ENCODE measurements at places on chromosomes 2 and 18.

DNA sequence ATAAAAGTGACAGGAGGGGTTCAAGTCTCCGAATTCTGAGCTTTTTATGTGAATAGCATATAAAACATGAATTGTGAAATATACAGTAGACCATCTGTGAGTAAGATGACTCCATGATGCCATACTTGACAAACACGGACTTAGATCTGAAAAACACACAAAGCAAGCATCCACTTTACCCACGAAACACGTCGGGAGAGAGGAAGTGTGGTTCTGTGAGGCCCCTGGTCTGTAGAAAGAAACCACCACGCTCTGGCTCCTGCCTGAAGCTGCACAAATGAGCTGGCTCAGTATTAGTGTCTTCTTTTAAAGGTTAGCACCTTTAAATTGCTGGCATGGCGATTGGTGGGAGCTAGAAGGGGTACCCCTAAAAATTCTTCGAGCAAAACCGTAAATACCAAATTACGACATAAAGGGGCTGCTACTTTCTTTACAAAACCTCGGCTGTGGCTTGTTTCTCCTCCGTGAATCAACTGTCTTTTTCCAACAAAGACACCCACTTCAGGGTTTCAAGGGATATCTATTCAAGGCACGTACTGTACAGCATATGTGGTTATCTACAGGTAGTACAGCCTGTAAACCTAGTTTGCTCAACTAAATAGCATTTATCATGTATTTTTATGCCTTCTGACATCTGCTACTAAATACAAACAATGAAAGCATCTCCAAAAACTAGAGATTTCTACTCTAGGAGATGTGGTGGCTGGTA lies 70.9 kb downstream of the AFF3 start:
- no peak for DNase-seq

GRCh38 chr18:78247615-78248289 lies 731.9 kb upstream of the SALL3 start:
- DNase-seq = no peak

DNA sequence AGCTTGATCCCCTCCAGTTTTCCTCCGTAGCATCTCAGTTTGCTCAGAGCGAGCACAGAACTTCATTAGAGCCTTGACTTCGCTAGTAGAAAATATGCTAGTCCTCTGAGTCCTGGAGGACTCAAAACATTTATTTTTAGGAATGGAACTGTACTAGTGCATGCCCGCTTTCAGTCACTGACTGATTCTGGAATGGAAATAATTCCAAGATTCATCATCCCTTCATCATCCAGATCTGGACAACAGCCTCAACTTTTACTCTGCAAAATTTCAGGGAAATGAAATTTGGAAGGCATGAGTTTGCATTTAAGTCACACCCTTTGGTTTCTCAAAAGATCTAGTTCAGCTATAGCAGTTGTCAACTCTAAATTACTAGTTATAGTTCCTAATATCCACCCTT lies 304.6 kb downstream of the XIRP2 start:
- no peak for DNase-seq

GRCh38 chr2:155203178-155203577 lies 504.7 kb downstream of the KCNJ3 start:
- DNase-seq = no peak

GRCh38 chr2:169362118-169362893 lies at the start of gene LRP2:
Gene LRP2 (minus strand): TSS chr2:169362534. CDS start chr2:169362399, 135 bp downstream.
- DNase-seq = no peak
